ENCODE measurements at places on chromosomes 3 and 15. TPM values are rescaled to one million over a fixed set of nuclear protein-coding genes. Genes with fewer than 3 reads are reported as not detected.

GRCh38 chr3:17009826-17010225 lies 125.1 kb downstream of the PLCL2 start:
- DNase-seq = no peak

DNA sequence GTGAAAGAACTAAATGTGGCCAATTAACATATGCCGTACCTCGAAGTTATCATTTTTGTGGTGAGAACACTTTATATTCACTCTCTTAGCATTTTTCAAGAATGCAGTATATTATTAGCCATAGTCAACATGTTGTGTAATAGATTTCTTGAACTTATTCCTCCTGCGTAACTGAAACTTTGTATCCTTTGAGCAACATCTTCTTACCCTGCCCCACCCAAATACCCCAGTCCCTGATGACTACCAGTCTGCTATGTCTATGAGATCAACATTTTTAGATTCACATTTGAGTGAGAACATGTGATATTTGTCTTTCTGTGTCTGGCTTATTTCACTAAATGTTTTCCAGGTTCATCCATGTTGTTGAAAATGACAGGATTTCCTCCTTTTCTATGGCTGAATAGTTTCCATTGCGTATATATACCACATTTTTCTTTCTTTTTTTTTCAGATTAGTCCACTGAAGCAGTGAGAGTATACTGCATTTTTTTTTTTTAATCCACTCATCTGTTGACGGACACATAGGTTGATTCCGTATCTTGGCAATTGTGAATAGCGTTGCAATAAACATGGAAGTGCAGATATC lies 12.7 kb upstream of the KBTBD8 start:
- DNase-seq = no peak

- peak; percentile 77 for DNase-seq
Measured at GRCh38 chr3:4350789-4351163, 47.6 kb downstream of the SETMAR start.

Gene TLR9
- not detected for total RNA-seq

- no peak for DNase-seq
Measured at GRCh38 chr3:149214702-149215101, 6.9 kb downstream of the CP start.

DNA sequence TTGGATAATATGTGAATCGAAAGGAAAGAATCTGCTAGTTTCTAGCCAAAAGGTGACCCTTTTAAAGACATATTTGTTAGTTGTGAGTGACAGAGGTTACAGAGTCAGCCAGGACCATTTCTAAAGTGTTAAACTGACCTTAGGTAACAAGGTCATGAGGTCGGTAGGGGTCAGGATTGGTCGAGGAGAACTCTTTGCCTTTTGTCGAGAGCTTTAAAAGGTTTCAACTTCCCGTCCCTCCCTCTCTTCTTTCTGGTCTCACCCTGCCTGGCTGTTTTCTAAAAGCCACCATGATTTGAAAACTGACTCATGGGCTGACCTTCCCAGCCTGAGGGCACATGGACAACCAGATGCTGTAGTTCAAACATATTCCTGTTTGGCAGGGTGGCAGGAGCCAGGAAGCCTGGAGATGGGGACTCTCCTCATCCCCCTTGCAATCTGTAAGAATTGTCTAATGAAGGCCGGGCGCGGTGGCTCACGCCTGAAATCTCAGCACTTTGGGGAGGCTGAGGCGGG lies 25.8 kb upstream of the PRTG start:
- DNase-seq = no peak

- DNase-seq = no peak
Measured at GRCh38 chr15:76961268-76962011, 29.9 kb downstream of the RCN2 start.

GRCh38 chr3:57752307-57752706 lies 3.8 kb upstream of the SLMAP start:
- DNase-seq = peak; percentile 17

- DNase-seq = no peak
Measured at GRCh38 chr15:69299451-69299886, 757 bp downstream of the PAQR5 start.

Gene SCN11A
- total RNA-seq = not detected

DNA sequence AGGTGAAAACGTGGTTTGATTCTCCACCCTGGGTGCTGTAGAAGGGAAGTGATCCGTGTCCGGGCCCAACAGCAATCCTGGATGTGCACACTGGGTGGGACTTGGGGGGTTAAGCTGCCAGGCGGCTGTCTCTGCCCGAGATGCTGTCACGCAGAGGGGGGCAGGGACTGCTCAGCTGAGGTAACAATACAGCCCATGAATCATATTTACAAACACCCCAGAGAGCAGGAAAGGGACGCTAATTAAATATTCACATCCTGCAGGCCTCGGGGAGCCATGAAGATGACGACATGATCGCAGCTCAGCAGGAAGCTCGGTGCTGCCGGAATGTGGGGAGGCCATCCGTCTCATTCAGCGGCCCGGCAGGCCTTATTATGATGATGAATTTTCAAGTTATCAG lies 17.9 kb upstream of the CRABP1 start:
- DNase-seq = peak; percentile 63

Gene ZNF717
- total RNA-seq = 12.6 TPM

Gene ANKUB1
- not detected for total RNA-seq

DNA sequence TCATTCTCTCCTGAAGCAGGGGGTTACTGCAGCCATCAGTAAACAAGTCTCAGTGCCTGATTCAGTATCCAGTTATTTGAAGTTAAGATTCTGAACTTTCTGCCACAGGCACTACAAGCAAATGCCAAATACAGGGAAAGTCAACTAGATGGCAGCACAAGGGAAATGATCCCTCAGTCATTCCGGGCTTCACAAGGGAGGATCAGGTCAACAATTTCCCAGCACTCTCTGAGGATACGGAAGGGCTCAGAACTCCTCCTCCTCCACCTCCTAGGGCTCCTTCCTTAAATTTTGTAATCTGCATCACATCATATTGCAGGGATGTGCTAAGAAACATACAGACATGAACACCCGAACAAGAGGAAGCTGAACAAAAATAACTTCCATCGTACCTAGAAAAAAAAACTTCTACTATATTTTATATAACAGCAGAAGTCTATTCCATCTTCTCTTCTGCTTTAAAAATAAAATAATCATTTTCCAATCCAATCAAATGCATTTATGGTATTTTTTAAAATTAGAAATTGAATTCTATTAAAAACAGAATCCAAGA lies 187.1 kb downstream of the FMN1 start:
- DNase-seq = peak; percentile 86

GRCh38 chr15:38622908-38623307 lies 58.3 kb upstream of the RASGRP1 start:
- DNase-seq = no peak

Gene SCG5
- total RNA-seq = 1.2 TPM

Gene KBTBD12
- total RNA-seq = not detected

- no peak for DNase-seq
Measured at GRCh38 chr15:31263751-31264558, 62.7 kb upstream of the KLF13 start.

Gene GP5
- total RNA-seq = 0.06 TPM

GRCh38 chr15:95162967-95163531 lies 931.7 kb downstream of the MCTP2 start:
- DNase-seq = peak; percentile 89

- DNase-seq = peak; percentile 86
Measured at GRCh38 chr3:179322286-179323196, at the start of gene ZNF639. Gene ZNF639, plus strand, starts transcription at chr3:179323031. Its CDS starts 5,263 bp downstream, at chr3:179328294.

Gene XRN1
- total RNA-seq = 18.6 TPM

GRCh38 chr15:35626571-35627318 lies 80.8 kb upstream of the DPH6 start:
- DNase-seq = no peak

- no peak for DNase-seq
Measured at GRCh38 chr3:13219077-13219901, 146.1 kb upstream of the IQSEC1 start.

DNA sequence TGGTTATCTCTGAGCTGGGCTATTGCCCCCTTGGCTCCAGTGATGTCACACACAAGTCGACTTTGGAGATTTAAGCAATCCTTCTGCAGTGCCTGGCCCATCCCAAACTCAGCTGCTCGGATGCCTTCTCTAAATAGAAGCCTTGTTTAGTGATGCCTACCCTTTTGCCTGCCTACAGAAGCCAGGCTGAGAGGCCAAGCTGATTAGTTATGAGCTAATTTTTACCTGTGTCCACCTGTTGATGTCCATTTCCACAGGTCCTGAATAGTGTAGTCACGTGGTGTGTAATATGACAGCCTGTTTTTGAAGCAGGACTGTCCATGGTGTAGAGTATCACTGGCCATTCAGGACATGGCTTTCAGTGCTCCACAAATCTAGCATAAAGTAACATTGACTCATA lies 45.5 kb downstream of the SSUH2 start:
- no peak for DNase-seq

DNA sequence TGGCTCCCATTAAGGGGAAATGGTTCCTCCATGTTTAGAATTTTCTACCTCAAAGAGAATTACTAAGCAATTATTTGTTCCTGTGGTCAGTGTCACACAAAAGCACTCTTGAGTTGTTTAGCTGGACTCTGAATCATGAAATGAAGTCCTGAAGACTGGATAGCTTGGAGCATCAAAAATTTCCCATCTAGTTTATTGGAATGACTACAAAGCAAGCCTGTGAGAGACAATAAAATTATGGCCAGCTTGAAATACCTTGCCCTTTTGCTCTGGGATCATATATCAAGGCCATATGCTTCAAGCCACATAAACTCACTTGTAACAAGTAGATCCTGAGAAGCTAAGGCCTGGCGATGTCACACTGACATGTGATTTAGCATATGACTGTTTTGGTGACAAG lies 292.3 kb downstream of the TIGIT start:
- DNase-seq = peak; percentile 37

Gene EPHB1
- 0.57 TPM for total RNA-seq

DNA sequence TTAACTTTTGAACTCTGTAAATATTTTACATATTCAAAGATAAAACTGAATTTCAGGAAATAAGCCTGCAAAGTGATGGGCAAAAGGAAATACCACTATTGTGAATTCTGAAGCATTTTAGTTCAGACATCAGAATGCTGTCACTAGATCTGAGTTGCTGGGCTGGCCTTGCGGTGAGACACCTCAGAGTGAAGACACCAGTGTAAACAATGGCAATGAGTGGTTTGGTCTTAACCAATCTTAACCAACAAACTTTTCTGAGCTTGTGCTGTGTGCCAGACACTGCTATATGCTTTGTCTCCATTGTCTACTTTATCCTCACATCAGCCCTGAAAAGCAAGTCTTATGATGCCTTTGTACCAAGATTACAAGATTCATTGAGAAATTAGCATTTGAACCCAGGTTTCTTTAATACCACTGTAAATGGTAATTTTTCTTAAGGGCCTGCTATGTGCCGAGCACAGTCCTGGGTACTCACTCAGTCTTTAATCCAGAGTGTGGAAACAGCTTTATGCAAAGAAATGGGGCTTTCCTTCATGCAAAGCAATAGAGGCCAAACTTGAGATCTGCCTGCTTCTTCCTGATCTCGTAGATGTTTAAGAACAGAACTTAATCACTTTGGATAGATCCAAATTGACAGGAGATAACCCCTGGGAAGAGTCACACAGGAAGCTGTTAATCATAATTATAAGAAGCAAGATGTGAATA lies 55.0 kb downstream of the TMEM39A start:
- DNase-seq = no peak

All from LHCN-M2 (cell line).